ENCODE measurements at places on chromosomes 2 and 18. TPM values are rescaled to one million over a fixed set of nuclear protein-coding genes. Genes with fewer than 3 reads are reported as not detected.

Gene IL36RN
- polyA plus RNA-seq: not detected

Gene RAX
- not detected for polyA plus RNA-seq

Gene LOXL3
- 11.0 TPM for polyA plus RNA-seq

Gene BCL11A
- polyA plus RNA-seq: 14.2 TPM

Gene RAD51AP2
- 0.17 TPM for polyA plus RNA-seq

Gene ITGA4
- polyA plus RNA-seq: 45.1 TPM

GRCh38 chr2:158619496-158619895, 162.7 kb downstream of the PKP4 start:
- DNase-seq: no peak

- DNase-seq: no peak
These were observed 26.3 kb downstream of the MBP start for GRCh38 chr18:77106331-77106730.

GRCh38 chr2:133334923-133335322, 233.3 kb downstream of the NCKAP5 start:
- DNase-seq: no peak

- no peak for DNase-seq
These were observed 1.4 kb downstream of the DES start for GRCh38 chr2:219419331-219420197.

DNA sequence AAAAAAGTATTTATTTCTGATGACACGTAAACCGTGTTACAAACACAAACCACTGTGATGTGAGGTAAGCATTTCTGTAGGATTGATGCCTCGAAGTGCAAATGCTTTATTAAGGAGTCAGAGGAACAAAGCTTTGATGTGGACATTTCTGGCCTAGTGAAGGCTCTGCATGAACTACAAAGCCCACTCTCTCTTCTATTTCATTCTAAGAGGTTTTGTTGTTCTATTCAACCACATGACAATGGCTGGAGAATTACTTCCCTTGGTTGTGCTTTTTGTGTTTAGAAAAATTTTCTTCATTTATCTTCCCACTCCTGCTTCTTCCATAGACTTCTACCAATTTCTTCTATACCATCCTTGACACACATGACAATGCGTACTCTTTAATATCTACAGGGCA, 125.7 kb upstream of the CCDC195 start:
- no peak for DNase-seq

GRCh38 chr18:53859764-53860163, 364.7 kb downstream of the MBD2 start:
- DNase-seq: no peak

GRCh38 chr18:1599196-1599595, 694.5 kb downstream of the ADCYAP1 start:
- DNase-seq: no peak

DNA sequence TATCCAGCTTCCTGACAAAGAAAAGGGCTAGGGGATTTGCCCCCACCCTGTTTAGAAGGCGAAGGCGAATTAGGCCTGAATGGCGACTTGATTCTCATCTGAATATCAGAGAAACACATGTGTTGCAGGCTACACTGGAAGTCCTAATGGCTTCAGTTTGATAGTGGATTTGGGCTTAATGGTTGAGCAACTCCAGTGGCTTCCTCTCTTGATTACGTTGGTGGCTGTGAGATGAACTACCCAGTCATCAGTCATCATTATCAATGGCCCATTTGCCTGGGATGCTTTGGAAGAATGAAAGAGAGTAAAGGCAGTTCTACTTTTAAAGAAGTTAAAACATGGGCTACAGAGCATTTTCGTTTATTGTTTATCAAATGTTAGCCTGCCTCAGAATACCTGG, 60.9 kb upstream of the IL1R1 start:
- DNase-seq: no peak

DNA sequence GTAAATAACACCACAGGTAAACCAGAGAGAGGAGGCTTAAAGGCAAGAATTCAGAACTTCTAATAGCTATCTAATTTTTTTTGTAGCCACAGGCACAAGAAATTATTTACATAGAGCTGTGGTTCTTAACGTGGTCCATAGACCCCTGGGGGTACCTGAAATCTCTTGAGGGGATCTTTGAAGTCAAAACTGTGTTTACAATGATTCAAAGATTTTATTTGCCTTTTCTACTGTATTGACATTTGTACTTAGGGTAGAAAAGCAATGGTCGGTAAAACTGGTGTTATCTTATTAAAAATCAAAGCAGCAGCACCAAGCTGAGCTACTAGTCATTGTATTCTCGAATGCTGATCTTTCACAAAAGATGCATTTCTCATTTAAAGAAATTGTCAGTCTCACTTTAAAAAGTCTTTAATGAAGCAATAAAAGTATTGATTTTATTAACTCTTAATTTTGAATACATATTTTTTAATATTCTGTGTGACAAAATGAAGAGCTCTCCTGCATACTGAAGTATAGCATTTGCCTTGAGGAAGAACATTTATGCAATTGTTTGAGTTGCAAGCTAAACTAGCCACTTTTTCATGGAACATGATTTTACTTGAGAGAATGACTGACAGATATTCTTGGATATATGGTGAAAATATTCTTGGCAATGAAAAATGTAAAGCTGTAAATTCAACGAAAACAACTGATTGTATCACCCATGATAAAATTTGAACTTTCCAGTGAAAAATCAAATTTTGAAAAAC, 25.6 kb upstream of the KLHL14 start:
- no peak for DNase-seq

Data from renal cortex interstitium (tissue), 15 donors.